Airway epithelial cell (primary cell): ENCODE measurements at places on chromosomes 7 and 10. TPM values are rescaled to one million over a fixed set of nuclear protein-coding genes. Genes with fewer than 3 reads are reported as not detected.

The SRRM3 gene
- total RNA-seq: 0.19 and 0.85 TPM in 2 replicates

The GARIN1A gene
- 0.21 TPM in 1 of 2 replicates, not detected in the other for total RNA-seq

The CALML5 gene
- total RNA-seq: 36.7 and 51.7 TPM in 2 replicates

The IQUB gene
- total RNA-seq: 0.19 and 0.21 TPM in 2 replicates

The DLX5 gene
- total RNA-seq: 0.28 and 1.1 TPM in 2 replicates

The MMP21 gene
- total RNA-seq: not detected in 2 replicates
